Stimulated activated CD8-positive, alpha-beta memory T cell treated with anti-CD3 and anti-CD28 coated beads, Interleukin-4, amount 100 ng/mL, for 48 hours (primary cell): ENCODE measurements at places on chromosomes 1 and 21.

DNA sequence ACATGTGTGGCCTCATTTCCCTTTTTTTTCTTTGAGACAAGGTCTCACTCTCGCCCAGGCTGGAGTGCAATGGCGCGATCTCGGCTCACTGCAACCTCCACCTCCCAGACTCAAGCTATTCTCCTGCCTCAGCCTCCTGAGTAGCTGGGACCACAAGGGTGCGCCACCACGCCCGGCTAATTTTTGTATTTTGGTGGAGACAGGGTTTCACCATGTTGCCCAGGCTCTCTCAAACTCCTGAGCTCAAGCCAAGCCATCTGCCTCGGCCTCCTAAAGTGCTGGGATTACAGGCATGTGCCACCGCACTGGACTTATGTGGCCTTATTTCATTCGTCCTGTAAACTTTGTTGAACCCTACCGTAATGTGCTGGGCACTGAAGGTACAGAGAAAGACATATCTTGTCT, 569 bp upstream of the WARS2 start:
- peak; percentile 66 for DNase-seq

DNA sequence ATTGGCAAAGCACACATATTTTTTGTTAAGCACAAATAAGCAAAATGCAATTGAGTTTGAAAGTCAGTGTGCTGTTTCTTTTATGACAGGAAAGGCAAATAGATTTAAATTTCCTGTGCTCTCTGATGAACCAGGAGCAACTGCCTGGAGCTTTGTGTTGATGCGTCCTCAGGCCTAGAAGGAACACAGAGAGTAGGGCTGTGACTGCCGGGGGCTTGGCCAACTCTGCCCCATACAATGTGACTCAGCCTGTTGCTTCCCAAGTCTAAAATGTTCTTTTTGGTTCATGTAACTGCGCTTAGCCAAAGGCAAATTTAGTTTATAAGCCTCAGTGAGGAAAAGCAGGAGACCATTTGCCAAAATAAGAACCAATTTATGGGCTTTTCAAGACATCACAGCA, 37.5 kb downstream of the TOR1AIP2 start:
- no peak for DNase-seq

DNA sequence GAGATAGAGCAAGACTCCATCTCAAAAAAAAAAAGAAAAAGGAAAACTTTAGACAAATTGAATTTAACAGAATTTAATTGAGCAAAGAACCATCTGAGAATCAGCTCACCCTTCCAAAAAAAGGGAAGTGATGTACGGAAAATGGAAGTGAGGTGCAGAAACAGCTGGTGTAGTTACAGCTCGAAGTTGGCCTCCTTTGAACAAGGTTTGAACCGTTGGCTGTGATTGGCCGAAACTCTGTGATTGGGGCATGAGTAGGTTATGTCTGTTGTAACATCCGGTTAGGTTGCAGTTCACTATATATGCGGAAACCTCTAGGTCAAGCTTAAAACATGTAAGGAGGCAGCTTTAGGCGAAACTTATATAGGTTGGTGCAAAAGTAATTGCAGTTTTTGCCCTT, 97.9 kb upstream of the KIF26B start:
- DNase-seq, result no peak

GRCh38 chr1:157842939-157843338, 1.3 kb upstream of the CD5L start:
- no peak for DNase-seq

DNA sequence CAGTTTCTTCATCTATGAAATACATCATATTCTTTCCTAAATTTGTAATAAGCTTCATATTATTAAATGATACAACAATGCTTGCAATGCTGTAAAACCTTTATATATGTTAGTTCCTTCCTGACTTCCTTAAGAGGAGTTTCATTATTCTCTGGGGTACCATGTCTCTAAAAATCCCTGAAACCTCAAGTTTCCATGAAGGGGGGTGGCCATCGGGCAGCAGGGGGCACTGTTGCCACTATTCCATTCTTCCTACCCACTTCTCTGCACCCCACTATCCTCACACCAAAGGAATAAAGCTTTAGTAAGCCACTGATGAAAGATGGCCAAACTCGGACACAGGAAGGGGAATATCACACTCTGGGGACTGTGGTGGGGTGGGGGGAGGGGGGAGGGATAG, 9.0 kb upstream of the DMRTB1 start:
- peak; percentile 42 for DNase-seq

- DNase-seq, result peak; percentile 28
Measured at GRCh38 chr1:87450615-87451209, 122.0 kb downstream of the LMO4 start.

DNA sequence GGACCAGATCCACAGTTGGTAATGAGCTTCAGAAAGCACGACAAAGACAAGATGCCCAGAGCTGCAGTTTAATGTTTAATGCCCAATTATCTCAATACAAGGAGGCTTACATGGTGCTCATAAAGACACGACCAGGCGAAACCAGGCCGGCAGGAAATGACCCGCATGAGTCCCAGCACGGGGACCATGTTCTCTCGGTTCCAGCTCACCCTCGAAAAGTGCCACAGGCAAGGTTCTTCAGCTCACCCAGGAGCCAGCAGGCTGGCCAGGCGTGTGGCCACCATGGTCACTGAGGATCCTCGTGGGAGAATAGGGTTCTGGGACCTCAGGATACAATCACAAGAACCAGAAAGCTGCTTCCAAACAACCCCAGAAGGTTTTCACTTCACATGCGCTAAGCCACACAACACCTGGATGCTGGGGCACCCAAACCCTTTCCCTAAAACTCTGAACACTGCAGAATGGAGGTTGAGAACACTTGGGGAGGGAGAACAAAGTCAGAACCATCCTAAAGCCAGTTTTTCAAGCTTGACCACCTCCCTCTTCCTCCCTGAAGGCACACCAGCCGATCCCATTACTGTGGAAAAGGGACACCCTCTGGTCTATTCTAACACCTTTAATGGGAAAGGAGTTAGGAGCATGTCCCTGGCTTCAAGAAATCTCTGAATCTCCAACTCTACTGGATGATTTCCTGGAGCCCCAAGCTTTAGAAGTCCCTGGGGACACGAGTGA, 22.6 kb upstream of the ASAP3 start:
- no peak for DNase-seq

- DNase-seq, result no peak
Measured at GRCh38 chr1:12412439-12412838, 182.6 kb downstream of the VPS13D start.

- no peak for DNase-seq
Measured at GRCh38 chr1:67719329-67720196, 34.6 kb downstream of the GADD45A start.

DNA sequence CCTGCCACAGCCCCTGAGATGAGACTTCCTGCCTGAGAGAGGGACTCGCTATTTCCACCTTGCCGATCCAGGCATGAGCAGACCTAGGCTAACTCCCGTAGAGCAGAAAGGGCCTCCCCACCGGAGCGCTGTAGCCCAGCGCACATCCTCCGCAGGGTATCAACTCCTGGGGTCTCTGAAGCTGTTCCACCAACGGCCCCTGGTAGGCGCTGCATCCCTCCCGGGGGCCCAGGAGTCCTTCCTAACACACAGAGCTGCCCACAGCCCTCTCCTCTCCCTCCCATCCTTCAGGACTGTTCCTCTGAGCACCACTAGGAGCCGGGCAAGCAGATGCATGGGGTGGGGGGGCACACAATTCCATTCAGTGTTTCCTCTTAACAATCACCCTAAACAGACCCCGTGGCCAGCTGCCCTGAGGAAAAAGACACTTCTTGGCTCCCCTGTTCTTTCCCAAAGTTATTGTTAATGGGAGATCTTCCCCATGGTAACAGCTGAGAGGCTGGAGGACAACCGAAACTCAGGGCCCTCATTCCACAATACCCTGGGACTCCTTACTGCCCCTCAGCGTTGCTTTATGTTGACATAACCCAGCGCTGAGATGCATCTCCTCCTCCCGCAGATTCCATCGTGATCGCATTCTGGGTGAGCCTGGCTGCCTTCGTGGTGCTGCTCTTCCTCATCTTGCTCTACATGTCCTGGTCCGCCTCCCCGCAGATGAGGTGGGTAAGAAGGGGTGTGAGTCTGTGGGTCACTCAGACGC, 7.5 kb downstream of the MRAP start:
- DNase-seq, result no peak

GRCh38 chr1:59186656-59187055, 110.2 kb upstream of the FGGY start:
- no peak for DNase-seq

DNA sequence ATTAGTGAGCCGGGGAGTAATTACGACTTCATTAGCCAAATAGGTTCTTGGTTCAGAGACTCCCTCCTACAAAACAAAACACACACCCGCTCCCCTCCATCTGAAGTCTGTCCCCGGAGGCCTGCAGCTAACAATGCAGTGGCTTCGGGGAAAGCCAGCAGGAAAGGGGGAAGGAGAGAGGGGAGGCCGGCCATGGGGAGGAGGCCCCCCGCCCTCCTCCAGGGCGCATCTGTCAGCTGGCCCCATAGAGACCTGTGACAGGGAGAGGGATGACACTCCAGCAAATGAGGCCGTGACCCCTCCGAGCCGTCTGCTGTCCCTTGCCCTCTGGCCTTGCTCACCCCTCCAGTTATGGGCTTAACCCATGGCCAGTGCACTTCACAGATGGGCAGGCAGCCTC, 12.1 kb upstream of the CNTN2 start:
- no peak for DNase-seq

DNA sequence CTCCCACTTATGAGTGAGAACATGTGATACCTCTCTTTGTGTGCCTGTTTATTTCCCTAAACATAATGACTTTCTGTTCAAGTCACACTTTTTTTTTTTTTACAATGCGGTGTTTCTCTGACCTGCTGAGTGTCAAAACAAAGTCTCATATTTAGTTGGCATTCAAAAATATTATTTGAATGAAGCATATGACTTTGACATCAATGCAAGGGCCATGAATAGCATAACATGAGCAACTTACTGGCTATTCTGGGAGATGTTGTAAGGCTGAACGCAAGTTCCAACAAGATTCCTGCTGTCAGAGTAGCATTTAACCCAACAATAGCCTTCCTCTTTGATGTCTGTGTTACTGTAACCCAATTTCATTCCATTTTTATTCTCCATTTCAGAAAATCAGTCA, 2.0 kb upstream of the KRTAP19-1 start:
- DNase-seq, result no peak
